SK-N-MC (cell line): ENCODE measurements at places on chromosomes 11 and 22.
A peak's percentile ranks its signal among the peaks of the same experiment; 100 is the strongest.

DNA sequence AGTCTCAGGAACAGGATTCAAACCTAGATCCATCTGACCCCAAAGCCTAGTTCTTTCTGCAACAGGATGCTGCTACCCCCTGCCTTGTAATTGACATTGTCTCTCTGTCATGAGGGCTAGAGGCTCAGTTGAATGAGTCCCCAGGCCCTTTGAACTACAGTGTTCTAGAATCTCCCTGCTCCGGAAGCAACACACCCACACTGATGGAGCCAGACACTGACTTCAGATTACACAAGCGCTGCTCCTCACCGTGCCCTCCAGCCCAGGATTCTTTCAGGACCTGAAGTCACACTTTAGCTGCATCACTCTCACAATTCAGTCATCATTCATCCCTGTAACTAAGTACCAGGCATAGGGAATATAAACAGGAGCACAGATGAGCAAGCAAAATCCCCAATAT, 69.6 kb downstream of the RAB30 start:
- no peak for DNase-seq

DNA sequence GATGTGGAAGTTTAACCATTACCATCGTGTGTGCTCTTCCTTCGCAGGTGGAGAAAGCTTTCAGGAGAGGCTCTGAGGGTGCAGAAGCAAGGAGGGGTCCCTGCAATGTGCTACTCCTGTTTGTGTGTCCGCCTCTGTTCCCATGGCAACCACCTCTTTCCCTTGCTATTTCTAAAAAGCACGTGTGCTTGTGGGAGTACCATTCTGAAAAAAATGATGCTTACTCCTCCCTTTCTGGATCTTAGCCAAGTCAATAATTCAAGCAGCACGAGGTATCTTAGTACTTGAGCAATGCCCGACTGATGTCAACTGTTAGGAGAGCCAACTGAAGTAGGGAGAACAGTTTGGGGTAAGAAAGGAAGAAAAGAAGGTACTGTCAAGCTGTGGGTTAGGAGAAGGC, 628.7 kb downstream of the NTM start:
- DNase-seq = no peak

GRCh38 chr11:12061851-12062560, 48.4 kb upstream of the MICAL2 start:
- no peak for DNase-seq

GRCh38 chr11:2554338-2555207, 109.8 kb downstream of the KCNQ1 start:
- DNase-seq = no peak

- DNase-seq = no peak
Observed at GRCh38 chr11:80860632-80861031, 1419.8 kb upstream of the TENM4 start.

DNA sequence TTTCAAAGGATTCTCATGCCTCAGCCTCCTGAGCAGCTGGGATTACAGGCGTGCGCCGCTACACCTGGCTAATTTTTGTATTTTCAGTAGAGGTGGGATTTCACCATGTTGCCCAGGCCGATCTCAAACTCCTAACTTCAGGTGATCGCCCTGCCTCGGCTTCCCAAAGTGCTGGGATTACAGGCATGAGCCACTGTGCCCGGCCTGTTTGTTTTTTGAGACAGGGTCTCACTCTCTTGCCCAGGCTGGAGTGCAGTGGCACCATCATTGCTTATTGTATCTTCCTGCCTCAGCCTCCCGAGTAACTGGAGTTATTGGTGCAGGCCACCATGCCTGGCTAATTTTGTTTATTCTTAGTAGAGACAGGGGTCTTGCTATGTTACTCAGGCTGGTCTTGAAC, 8.1 kb downstream of the FADS2 start:
- no peak for DNase-seq

DNA sequence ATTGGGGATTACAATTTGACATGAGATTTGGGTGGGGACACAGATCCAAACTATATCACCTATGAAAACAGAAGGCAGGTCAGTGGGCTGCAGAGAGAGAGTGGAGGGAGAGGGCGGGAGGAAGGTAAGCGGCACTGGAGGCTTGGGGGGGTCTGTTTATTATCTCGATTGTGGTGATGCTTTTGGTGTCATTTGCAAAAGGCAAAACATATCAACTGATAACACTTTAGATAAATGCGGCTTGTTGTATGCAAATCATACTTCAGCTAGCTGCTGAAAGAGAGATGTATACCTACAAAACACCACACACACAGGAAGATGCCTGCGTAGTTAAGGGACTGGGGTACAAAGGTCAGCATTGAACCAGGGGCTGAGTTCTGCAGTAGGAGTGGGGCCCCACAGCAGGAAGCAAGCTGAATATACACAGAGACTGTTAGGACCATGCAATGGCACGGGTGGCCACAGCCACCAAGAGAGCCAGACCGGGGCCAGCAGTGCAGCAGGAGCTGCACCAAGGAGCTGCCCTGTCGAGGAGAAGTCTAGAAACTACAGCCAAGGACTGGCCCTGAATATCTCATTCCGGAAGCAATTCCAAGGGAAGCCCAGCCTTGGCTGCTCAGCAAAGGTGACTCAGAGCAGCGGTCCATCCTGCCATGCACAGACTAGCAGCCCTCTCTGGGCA, 23.8 kb upstream of the TOLLIP start:
- DNase-seq = no peak

- no peak for DNase-seq
Observed at GRCh38 chr11:44351898-44352498, 42.1 kb upstream of the ALX4 start.

DNA sequence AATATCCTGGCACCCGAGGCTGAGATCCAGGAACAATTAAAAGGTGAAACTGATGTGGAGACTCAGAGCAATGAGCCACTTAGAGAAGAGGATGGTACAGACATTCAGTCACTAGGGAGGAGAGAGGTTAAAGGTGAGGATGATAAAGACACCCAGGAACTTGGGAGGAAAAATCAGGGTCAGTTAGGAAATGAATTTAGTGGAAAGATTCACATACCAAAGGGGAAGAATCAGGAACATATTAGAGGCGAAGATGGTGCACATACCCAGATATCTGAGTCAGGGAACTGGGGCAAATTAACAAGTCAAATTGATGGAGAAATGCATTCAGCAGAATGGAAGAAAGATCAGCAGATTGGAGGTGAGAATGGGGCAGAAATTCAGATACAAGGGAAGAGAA, 4.1 kb upstream of the MEI1 start:
- DNase-seq = no peak

DNA sequence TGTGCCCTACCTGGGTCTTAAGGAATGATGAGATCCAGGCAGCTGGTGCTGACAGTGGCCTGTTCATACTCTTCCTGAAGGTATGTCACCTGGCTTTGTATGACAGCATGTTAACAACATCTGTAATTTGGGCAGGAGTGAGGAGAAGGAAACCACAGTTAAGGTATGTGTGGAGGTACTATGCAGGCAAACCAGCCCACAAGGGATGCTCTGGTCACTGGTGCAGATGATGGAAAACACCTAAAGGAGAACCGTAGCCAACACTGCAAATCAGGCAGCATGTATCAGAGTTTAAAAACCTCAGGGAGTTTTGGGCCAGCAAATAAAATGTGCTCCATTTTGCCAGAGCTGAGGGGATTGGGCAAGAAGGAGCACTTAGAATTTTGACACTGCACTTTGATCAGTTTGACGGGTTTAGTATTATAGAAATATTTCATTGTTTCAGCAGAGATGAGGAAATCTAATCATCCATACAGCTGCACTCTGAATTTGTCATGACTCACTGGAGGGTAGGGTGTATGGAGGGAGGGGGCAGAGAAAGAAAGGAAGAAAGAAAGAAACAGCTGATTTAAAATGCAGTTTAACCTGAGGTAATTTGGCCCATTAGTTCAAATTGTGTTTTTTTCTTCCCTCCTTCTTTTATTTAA, 260.9 kb downstream of the KIRREL3 start:
- DNase-seq = no peak

DNA sequence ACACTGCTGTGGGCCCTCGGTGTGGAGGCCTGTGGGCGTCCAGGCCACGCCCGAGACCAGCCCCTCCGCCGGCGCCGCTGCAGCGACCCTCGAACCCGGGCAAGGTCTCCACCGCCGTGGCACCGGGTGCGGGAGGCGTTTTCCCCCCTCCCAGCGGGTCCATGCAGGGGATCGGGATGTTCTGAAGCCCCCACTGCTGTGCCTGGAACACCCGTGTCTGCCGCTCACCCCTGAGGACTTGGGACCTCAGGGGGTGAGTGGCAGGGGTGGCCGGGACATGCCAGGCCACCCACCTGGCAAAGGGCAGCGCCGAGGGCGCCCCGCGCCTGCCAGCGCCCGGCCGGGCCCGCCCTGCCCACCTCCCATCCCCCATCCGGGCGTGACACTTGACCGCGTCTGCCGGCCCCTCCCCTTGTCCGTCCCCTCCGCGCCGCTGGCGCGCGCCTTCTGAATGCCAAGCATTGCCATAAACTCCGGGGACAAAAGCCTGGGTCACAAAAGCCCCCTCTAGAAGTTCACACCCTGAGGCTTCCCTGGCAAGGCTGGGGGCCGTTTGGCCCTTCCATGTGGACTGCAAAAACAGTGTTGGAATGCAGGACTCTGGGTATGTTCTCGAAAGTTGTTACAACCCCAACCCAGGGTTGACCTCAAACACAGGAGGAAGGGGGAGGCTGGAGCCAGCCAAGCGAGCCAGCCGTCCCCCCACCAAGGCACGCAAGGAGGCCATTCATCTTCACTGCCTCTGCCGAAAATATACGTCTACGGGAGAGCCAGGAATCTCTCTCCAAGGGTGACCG, 819 bp upstream of the KCNQ1OT1 start:
- DNase-seq = no peak

- no peak for DNase-seq
Observed at GRCh38 chr11:122797651-122798050, 40.6 kb upstream of the CRTAM start.

DNA sequence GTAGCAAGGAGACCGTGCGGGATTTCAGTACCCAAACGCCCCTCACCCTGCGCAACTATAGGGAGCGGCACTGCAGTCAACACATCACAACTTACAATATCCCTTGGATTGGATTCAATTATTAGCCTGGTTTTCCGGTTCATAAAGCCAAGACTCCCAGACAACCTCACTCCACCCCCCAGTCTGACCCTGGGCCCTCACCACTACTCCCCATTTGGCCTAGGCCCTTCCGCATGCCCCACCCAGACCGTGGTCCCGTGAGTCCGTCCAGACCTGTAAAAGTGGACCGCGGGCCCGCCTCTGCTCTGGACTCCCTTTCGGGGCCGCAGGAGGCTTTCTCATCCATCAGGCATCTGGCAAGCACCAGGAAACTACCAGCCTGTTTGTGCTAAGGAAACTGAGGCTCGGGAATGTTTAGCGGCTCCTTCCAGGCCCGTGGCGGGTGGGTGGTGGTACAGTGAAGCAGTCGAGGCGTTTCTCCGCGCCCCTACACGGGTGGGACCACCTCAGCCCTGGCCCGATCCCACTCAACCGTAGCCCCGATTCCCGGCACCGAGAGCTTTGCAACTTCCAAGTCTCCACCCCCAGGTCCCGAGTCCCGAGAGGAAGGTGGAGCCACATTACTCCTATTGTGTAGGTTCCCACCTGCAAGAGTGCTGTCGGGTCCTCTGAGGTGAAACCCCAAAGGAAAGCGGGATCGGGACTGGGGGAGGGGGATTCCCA, 679 bp upstream of the DPP3 start:
- DNase-seq = no peak

DNA sequence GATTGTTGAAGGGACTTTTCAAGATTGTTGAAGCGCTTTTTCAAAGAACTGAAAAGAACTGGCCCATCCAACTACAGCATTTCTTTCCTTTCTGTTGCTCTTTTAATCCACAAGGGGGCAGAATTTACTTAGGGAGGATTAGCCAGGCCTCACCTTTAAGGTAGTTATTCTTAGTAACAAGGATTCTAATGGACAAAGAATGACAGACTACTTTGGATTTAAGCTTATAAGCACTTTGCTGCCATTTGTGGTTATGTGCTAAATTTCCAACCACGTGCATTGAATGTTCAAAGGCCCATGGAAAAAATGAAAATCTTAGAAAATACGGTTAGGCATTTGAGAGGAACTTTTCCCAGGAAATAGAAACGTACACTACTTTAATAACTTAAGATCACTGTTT, 49.5 kb upstream of the HSPA8 start:
- DNase-seq = no peak

- DNase-seq = no peak
Observed at GRCh38 chr11:66259225-66259624, 9.2 kb upstream of the RAB1B start.

GRCh38 chr11:106442032-106442431, 364.6 kb downstream of the AASDHPPT start:
- no peak for DNase-seq

- DNase-seq = no peak
Observed at GRCh38 chr11:44608651-44608990, 43.2 kb downstream of the CD82 start.

GRCh38 chr11:79506124-79506523, 65.3 kb upstream of the TENM4 start:
- DNase-seq = no peak

- DNase-seq = no peak
Observed at GRCh38 chr11:60871378-60872061, 4.2 kb downstream of the ZP1 start.

DNA sequence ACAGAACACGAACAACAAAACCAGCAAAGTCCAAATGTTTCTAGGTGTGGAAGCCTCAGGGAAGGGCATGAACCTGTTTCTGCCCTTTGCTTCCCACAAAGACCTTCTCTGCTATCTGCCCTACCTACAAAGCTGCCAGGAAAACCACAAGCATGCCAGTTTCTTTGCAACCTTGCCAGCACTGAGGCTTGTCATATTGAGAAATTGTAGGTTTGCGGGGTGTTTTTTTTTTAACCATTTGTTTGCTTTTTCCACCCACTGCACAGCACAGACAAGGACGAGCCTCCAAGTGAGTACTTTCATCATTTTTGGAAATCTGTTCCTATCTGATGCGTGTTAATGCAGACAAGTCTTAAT, 12.8 kb downstream of the PARVG start:
- no peak for DNase-seq

DNA sequence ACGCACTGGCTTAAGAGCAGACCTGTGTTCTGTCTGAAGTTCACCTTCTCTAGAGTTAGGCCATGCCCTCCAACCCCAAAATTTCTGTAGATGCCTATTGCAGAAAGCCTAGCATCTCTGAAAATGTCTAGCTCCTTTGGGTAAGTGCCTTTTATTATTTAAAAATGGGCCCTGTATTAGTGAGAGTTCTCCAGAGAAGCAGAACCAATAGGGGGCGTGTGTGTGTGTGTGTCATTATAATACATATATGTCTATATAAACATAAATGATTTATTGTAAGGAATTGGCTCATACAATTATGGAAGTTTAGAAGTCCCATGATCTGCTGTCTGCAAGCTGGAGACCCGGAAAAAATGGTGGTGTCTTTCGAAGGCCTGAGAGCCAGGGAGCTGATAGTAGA, 144.7 kb downstream of the TTC17 start:
- no peak for DNase-seq

DNA sequence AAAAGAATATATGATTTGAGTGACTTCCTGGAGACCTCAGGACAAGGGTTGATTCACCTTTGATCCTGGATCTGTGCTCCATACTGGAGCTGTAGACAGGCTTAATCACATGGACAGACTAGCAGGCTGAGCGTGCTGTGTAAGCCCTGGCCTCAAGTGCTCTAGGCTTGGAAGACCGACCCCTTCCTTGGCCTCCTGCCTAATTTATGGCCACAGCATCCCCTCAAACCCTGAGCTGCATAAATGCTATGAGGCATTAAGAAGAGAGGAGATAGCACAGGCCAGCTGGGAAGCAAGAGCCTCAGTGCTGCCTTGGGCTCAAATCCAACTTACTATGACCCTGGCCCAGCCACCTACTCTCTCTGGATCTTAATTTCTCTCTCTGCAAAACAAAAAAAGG, 385.1 kb downstream of the BUD13 start:
- no peak for DNase-seq

- no peak for DNase-seq
Observed at GRCh38 chr11:468493-468892, 18.4 kb downstream of the PTDSS2 start.

- peak; percentile 24 for DNase-seq
Observed at GRCh38 chr11:58905721-58906547, 33.4 kb upstream of the GLYATL1 start.
